ENCODE measurements at places on chromosomes 16 and 17.

DNA sequence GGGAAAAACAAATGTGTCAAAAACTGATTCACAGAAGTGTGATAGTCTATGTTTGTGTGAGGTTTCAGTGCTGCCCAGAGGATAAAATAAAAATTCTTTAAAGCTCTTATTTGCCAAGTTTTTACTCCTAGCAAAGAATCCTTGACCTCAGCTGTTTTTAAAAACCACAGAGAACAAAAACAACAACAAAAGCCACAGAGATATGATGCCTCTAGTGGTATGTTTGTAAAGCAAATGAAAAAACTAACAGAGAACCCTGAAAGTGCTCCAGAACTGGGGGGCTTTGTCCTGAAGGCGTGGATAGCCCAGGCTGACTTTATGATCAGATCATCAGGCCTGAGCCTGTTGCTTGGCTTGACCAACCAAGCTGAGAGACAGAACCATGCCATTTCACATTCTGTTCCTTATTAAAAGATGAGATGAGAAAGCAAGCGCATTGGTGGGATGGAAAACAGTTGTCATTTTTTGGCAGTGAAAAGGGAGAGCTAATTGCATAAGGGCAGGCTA lies 411.0 kb downstream of the CPPED1 start:
- DNase-seq: no peak

- DNase-seq: no peak
Observed at GRCh38 chr16:1019231-1020090, 37.9 kb downstream of the SOX8 start.

GRCh38 chr17:28041844-28042656 lies 427 bp upstream of the NLK start:
- no peak for DNase-seq

- peak; percentile 29 for DNase-seq
Observed at GRCh38 chr16:23269248-23269953, 32.7 kb upstream of the SCNN1B start.

- no peak for DNase-seq
Observed at GRCh38 chr17:74148901-74149596, 54.4 kb upstream of the RPL38 start.

DNA sequence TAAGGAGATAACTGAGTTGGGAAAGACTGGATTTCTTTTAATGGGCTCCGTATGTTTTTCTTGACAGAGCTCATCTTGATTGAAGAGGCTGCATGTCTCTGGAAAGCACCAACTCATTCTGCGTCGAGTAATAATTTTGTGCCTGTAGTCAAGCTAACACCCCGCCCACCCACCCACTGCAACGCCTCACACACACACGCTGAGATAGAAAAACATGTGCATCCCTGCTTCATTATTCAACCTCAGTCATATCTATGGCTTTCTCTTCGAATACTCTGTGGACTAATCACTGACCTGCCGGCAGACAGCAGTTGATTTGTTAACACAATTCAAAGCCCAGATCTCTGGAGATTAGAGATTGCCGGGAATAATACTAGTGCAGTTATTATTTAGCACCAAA lies 220.2 kb upstream of the TOM1L1 start:
- DNase-seq: no peak

DNA sequence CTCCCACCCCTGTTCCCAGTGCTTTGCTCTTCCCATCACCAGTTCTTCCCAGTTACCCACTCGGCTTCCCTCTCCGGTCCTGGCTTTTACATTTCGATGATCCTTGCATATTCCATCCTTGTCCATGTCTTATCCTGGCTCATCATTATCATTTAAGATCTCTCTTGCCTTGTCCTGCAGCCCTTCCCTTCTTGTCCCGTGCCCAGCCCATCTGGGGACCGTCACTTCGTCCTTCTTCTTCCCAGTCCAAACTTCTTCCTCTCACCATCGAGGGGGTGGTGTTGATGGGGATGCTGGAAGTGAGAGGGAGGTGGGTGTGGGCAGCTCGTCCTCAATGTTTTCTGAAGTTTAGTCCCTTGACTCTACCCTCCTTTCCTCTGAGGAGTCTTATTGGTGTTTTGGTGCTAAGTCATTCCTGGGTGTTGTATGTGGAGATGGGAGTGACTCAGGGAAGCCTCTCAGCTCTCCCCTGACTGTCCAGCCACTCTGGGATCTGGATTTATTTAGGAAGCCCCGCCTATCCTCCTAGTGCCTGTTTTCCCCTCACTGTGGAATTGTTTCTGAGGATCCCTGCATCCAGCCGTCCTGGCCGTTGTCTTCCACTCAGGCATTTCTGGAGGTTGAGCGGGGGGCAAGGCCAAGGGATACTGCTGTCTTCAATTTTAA lies 975 bp downstream of the SNX29 start:
- no peak for DNase-seq

DNA sequence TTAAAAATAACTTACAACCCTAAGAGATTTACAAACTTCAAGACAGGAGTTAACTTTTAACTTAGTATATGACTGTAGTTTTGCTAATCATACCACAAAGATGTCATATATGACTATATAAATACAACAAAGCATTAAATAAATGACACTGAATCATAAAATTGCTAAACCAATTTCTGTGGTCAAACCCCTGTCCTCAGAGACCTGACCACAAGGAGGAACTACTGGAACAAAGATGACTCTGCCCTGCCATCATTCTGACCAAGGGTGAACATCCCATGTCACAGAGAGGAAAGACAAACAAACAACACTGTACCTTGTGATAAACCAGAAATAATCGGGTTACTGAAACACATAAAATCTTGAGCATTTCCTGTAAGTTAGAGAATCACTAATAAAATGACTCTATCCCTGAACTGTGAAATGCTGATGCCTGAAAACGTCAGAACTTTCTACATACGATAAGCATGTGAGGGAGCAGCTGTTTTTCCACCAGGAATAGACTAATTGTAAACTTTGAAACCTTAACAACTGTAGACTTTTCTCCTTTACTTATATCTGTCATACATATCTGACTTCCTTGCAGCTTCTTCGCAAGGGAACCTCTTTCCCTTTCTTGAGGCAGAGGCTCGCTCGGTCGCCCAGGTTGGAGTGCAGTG lies 47.9 kb downstream of the WDR59 start:
- no peak for DNase-seq

GRCh38 chr17:39831588-39831987 lies 32.5 kb downstream of the IKZF3 start:
- no peak for DNase-seq

GRCh38 chr16:65688301-65688700 lies 566.4 kb upstream of the CDH11 start:
- DNase-seq: no peak

DNA sequence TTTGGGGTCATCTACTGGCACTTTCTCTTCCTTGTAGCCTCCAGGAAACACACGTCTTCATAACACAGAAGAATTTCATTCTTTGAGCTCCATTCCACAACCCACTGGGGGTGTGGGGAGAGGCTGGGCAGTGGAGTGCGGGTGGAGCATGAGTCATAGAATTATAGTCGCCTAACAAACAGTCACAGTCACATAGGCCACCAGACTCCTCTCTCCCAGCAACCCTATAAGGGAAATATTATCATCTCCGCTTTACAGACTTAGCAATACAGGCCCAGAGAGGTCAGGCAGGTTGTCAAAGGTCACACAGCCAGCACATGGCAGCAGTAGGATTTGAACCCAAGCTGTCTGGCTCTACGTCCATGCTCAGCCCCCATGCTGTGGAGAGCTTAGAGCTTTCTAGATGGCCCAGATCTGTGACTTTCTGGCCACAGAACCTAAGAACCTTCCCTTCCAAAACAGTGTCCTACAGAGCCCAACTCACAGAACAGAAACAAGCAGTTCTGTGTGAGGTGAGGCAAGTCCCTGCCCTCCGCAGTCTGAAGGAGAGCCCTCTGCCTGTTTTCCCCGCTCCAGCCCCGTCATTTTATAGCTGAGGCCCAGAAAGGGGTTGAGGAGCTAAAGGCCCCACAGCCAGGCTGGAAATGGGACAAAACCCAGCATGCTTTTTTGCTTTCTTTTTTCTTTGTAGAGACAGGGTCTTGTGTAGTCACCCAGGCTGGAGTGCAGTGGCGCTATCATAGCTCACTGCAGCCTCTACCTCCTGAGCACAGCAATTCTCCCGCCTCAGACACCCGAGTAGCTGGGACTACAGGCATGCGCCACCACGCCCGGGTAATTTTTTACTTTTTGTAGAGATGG lies 10.7 kb upstream of the LITAF start:
- no peak for DNase-seq

- no peak for DNase-seq
Observed at GRCh38 chr17:74744349-74744713, 4.1 kb upstream of the NHERF1 start.

- DNase-seq: no peak
Observed at GRCh38 chr17:42275527-42276358, 448 bp downstream of the STAT5B start.

DNA sequence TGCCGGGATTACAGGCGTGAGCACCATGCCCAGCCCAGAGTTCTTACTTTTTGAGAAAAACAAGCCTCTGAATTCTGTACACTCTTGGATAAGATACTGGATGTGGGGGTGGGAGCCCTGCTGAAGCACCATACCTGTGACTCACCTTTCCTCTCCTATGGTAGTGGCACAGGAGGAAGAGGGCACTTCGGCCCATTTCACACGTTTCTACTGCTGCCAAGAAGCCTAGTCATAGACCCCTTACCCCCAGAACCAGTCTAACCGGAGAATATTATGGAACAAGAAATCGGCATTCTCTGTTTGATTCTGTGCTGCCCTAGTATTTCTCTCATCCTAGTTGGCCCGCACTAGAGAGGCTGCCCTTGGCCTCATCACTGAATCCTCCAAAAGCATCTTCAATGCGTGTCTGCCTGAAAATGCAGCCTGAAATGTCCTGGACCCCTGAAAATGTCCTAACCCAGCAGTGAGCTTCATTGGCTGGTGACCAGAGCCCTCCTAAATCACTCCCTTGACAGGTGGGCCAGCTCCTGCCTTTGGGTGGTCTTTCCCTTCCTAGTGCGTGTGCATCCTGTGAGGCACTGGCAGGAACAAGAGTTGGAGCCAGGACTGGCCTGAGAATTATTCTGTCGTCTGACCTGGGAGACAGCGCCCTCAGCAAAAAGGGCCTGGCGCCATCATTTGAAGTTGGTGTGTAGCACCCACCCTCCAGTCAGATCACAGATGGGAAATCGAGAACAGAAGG lies 37.9 kb downstream of the NDEL1 start:
- DNase-seq: no peak

DNA sequence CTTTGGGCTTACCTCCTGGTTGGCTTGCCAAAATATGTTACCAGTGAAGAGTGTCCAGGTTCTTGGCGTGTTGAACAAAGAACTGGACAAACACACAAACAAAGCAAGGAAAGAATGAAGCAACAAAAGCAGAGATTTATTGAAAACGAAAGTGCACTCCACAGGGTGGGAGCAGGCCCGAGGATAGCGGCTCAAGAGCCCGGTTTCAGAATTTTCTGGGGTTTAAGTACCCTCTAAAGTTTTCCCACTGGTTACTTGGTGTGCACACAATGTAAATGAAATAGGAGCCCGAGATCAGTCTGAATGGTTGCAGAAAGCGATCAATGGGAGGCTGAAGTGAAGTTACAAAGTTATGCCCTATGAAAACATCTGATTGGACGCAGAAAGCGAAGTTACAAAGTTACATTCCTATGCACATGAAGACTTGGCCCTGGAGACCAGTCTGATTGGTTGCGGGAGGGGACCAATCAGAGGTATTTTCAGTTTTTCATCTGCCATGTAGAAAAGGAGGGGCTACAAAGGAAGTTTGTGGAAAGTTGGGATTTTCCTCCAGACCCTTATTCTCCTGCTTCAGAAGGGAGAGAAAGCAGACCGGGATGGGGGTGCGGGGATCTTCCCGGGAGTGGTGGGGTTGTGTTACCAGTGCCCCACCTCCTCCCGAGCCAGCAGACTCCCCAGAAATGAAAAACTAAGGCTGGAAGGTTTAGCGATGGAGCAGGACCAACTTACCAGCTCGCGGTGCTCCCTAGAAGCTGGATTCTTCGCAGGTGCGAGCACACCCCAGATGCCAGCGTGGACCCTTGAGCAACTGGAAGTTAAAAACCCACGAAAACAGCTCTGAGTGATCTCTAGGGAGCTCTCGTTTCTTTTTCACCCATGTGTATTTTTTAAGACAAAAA lies at the start of gene SLFN12:
Gene SLFN12 (minus strand): TSS at position 325 of the 899 bp plus-strand sequence. CDS start 9,472 bp downstream, outside the sequence.
- DNase-seq: no peak

- DNase-seq: no peak
Observed at GRCh38 chr17:42750739-42751344, 6.0 kb upstream of the EZH1 start.

GRCh38 chr17:58513965-58514769 lies at the start of gene MTMR4:
Gene MTMR4 (minus strand): TSS chr17:58514638. CDS start chr17:58514407, 231 bp downstream.
- peak; percentile 82 for DNase-seq

DNA sequence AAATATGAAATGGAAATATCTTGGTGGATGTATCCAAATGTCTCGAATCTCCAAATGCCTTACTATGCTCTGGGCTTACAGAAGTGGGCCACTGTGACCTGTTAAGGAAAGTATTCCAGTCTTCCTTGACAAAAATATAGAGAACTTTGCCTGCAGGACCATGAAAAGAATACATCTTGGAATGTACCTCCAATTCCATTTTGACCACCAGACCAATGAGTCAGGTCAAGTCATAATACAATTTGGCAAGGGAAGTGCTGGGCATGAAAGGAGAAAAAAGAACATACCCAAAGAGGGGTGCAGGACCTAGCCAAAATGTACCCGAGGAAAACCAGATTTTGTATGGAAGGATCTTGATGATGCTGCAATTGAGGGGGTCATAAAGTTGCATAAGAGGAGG lies 1153.7 kb upstream of the GOT2 start:
- DNase-seq: no peak

- no peak for DNase-seq
Observed at GRCh38 chr17:67675481-67675880, 42.3 kb upstream of the NOL11 start.

DNA sequence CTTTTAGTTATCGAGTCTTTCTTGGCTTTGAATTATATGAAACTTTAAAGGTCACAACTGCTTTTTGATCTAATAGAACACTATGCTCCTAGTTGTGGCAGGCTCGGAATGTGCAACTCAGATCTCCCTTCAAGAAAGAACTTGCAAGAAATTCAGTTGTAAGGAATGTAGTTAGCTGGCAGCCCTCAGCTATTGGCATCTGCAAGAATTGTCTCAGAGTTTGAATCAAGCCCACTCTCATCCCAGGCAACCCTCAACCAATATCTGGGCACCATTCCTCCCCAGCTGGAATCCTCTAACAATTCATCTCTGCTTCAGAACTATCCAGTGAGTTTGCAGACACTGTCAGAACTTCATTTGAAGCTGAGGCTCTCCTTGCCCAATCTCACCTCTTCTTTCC lies 447.2 kb downstream of the KIF2B start:
- DNase-seq: no peak

- DNase-seq: no peak
Observed at GRCh38 chr16:84752600-84752999, 52.8 kb downstream of the USP10 start.

- peak; percentile 84 for DNase-seq
Observed at GRCh38 chr17:50550661-50551432, 3.9 kb downstream of the SPATA20 start.

GRCh38 chr17:52789829-52790228 lies 631.3 kb upstream of the CA10 start:
- DNase-seq: no peak

- DNase-seq: no peak
Observed at GRCh38 chr16:89095491-89095951, 1.9 kb downstream of the ACSF3 start.

GRCh38 chr17:81151278-81151677 lies 14.0 kb upstream of the PVALEF start:
- DNase-seq: no peak
